ENCODE measurements at places on chromosomes 12 and 14.
A peak's percentile ranks its signal among the peaks of the same experiment; 100 is the strongest.

GRCh38 chr12:24478254-24478653, 470.6 kb downstream of the BCAT1 start:
- no peak for DNase-seq

- peak; percentile 13 for DNase-seq
Observed at GRCh38 chr12:120944645-120945217, 33.6 kb upstream of the HNF1A start.

DNA sequence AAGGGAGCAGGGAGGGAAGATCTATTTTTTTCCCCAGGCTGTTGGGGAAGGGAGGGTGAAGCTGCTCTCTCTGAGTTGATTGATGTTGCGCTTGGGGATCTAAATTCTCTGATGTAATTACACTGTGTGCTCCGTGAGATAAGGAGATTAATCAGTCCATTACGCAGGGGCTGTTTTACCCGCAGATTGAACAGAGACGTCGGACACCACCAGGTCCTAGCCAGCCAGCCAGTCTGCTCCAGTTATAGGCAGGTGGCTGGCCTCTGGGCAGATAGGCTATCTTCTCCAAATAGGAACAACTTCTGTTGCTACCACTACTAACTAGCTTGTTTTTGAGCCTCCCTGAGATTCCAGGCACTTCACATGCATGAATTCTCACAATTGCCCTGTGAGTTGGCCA, 91.1 kb downstream of the SRRM4 start:
- DNase-seq = no peak

DNA sequence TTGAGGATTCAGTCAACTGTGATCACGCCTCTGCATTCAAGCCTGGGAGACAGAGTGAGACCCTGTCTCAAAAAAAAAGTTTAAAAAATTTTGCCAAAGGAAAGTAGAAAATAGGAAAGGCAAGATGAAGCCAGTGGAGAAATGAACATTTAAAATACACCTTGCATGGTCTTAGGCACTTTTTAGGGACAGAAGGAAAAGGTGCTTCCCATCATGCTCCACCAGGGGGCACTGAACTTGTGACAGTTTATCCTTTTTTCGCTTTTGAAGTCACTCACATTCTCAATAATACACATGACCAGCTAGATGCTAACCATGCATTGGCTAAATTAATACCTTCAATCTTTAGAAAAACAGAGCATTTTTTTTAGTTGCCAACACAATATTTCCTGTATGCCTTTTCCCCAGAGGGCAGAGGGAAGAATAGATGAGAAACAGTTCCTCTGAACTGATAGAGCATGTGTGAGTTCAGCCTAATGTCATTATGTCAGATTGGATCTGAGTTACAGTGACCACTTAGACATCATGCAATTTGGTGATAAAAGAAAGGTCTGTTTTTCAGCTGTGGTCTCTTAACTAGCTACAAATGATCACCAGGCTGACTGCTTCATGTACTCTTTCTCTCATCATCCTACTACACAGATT, 221.8 kb upstream of the SSTR1 start:
- DNase-seq = peak; percentile 2

DNA sequence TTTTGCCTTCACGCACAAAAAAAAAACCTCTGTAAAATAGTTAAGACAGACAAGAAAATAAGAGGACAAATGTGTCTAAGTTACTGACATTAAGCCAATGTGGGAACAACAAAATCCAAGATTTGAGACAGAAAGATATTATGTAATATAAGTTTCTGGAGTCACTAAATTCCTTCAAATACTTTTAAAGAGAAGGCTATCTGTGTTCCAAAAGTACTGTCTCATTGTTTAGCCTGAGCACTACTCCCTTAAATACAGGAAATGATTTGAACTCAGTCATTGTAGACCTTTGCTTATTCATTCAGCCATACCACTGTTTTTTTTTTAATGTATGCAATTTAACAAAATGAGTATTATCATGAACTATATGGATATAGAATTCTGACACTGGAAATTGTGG, 82.7 kb upstream of the KITLG start:
- DNase-seq = no peak

DNA sequence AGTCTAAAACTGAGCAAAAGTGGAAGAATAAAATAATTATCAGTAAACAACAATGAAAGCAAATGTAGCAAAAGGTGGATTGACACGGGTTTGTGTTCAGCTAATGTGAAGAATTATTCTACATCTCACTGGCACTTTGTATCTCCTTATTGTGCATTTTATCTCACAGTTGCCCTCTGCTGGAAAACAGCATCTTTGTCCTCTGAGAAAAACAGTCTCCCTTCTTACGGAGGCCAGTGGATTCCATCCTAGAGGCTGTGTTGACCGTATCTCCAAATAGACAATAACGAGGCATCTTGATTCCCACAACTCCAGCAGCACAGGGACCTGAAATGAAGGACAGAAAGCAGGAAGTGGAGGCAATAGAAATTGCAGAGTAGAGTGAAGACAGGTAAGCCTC, 51.3 kb upstream of the PLBD1 start:
- DNase-seq = no peak

DNA sequence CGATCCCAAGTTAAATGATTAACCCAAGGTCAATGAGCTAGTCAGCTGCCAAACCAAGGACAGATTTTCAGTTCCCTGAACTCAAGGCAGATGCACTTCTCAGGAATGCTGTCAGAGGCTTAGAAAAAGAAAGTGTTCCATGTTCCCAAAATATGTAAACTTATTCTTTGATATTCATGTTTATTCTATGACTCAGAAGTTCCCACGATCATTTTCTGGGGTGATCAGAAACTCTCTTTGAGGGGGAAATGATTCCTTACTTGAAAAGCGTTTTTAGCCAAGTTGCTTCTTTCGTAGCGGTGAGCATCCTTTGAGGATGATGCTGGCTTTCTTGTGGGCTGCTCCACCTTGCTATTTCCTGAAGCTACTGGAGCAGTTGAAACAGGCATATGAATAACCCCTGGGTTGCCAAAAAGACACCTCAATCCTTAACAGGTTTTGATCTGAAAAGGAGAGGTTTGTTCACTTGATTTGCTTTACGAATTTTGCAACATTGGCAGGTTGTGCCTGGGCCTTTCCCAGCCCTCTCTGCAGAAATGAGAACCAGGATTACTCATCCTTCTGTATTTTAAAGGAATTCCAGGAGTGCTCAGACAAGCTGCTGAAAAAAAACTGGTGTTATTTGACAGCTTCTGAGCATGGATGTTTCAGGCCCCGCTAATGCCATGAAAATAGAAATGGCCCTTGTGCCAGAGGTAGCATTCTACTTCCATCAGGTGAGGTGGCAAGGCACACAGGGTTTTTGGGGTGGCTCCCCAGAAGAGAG, 121.4 kb upstream of the HIF1A start:
- DNase-seq = no peak

DNA sequence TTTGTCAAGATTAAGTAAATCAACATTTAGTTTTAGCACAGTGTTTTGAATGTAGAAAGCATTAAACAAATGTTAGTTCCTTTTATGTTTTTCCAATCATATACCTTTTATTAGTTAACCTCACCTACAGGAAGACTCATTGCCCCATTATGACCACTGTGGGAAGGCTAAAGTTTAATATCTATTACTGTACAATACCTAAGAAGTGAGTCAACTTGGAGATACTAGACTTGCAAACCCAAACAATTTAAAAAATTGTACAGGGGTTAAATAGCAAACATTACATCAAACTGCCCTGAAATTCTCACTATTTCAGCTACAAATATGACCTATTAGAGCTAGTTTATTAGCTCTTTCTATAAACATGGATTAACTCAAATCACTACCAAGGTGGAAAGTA, 8.6 kb upstream of the G2E3 start:
- no peak for DNase-seq

DNA sequence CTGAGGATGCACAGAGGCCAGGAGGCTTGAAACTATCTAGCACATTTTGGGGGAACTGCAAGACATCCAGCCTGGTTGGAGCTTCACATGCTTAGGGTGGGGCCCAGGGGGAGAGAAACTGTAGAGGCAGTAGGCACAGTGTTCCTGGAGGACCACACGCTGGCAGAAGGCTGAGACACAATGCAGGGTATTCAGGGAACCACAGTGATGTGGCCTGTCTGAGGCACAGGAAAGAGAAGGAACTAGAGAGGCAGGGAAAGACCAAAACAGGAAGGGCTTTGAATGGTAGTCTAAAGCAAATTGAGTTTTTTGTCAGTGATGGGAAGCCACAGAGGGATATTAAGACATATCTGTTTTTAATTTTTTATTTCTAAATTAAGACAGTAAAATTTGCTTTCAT, 100.2 kb upstream of the PRICKLE1 start:
- DNase-seq = no peak

DNA sequence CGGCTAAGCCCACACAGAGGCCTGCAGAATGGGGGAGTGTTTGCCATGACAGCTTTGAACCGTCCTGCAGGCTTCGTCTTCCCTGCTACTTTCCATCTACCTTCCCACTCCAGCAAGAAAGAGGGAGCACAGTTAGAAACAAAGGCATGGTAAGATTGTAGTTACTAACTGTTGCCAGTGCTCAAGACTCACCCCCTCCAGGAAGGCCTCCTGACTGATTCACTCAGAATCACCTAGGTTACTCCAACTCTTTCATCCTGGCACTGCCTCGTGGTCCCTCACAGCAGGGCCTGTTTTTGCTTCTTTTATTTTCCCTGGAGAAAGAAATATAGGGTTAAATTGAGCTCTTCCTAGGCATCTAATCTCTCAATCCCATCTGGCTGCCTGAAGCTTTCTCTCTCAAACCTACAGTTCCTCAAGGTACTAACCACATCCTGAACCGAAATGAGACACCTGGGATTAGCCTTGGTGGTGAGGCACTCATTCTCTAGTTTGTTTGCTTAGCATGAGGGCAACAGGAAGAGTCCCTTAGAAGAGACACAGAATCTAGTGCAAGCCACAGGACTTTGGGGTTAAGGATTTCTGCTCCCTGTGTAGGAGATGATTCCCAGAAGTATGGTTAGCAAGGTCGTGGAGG, 7.8 kb downstream of the GALNT6 start:
- no peak for DNase-seq

Measured in stimulated activated CD8-positive, alpha-beta memory T cell treated with anti-CD3 and anti-CD28 coated beads, Interleukin-15, amount 100 ng/mL, for 4 hours (primary cell).